ENCODE measurements at places on chromosomes 5 and 9.

DNA sequence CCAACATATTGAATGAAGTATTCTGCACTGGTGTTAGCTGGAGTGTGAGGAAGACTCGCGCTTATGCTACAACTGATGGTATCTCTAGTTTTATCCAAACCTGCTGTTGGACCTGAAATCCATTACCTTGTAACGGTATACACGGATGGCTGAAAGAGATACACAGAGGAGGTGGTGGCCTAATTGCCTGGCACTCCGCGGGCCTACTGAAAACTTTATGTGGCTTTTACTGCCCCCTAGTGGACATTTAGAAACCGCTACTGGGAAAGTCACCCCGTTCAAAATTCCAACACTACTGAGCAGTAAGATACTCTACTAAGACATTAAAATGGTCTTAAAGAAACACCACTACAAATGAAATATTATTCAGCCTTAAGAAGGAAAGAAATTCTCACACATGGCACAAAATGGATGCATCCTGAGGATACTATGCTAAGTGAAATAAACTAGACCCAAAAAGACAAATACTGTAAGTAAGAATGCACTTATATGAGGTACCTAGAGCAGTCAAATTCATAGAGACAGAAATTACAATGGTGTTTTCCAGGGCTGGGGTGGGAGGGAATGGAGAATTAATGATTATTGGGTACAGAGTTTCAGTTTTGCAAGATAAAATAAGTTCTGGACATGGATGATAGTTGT, 100.4 kb downstream of the TTLL11 start:
- DNase-seq: peak; percentile 42

- no peak for DNase-seq
Observed at GRCh38 chr5:87390075-87390474, 22.7 kb downstream of the CCNH start.

DNA sequence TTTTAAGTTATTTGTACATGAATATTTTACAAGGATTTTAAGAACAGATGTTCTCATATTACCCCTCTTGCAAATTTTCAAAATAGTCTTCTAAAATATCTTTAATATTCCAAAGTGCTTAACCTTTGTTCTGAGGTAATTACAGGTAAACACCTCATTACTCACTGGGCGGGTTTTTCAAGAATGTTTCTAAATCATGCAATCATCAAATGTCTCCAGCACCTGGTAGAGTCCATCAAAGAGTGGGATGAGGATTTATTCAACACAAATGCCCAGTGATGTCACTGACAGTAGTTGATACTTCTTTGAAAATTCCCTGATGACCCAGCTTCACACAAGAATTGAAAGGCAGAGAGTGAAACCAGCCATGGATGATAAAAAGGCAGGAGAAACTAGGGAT, 114.4 kb downstream of the SEC61B start:
- no peak for DNase-seq

DNA sequence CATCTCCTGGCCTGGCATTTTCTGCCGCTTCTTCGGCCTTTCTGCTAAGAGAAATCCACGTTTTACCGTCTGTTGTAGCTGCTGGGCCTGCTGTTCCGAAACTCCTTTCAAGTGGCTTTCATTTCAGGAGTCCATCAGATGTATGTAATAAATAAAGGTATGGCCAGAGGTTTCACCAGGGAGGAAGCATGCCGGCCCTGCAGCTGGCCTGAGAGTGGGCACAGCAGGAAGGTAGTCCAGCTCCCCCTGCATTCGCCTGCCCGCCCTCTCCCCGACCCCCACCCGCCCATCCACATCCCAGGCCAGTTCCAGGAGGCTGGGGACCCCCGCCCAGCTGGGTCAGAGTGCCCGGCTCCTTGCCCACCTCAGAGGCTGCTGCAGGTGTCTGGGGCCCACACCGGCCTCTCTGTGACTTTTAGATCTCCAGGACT, 46.4 kb upstream of the EXOC3 start:
- no peak for DNase-seq

- no peak for DNase-seq
Observed at GRCh38 chr9:87513880-87514535, 16.3 kb downstream of the DAPK1 start.

GRCh38 chr5:20683241-20683940, 695.4 kb upstream of the CDH18 start:
- no peak for DNase-seq

DNA sequence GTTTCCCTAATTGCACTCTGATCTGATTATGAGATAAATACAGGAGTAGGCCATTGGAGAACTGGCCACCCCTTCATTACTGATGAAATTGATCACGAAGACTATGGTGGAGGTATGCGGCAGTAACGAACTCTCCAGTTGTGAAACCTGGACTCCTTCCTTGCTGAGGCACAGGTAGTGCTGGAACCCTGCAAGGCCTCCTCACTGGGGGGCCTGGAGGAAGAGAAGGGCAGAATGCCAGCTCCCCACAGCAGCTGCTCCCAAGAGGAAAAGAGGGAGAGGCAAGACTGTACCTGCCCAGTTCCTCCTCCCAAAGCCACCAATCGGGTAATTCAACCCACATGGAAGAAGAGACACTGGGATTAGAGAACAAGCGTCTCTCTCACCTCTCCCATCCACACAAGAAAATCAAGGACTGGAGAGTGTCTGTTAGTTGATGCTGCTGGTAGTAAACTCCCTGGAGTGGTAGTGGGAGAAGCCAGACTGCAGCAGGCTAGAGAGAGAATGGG, 19.1 kb upstream of the TRIO start:
- no peak for DNase-seq

GRCh38 chr5:141439411-141440141, 9.3 kb downstream of the PCDHGA12 start:
- DNase-seq: no peak

GRCh38 chr5:173003360-173003759, 19.8 kb downstream of the ATP6V0E1 start:
- DNase-seq: no peak

GRCh38 chr9:111970827-111971226, 74.2 kb downstream of the UGCG start:
- no peak for DNase-seq

GRCh38 chr5:176180339-176180738, 57.9 kb upstream of the SIMC1 start:
- no peak for DNase-seq

DNA sequence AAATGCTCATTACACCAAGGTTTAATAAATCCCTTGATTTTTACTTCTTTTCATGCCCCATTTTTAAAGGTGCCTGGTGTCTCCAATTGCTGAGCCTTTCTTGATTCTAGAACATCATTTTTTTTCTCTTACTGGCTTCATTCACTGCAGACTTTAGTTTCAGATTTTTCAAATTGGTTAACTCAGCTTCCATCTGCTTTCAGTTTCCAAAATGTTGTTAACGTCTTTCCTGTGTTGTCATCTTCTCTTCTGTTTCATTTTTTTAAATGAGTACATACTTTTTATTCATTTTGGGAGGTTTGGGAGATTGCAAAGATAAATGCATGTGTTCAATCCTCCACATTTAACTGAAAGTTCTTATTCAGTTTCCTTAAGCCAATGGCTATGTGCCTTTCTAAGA, 126.4 kb upstream of the CCNG1 start:
- no peak for DNase-seq

- DNase-seq: no peak
Observed at GRCh38 chr5:53397845-53398244, 82.6 kb upstream of the FST start.

DNA sequence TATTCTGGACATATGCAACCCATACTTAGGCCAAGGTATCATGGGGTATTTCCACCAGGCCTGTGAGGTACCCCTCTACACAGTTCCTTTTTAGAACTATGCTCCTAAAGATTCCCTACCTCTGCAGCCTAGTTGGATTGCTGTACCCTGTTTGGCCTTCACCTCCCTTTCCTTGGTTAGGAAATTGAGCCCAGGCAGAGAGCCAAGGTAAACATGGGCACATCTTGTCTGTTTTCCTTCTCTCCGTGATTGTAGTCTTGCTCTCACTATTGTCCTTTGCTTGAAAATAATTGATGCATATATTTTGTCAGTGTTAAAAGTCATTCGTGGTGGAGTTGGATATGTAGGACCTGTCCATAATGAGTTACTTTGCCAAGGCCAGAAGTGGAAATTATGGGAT, 26.7 kb downstream of the BDP1 start:
- no peak for DNase-seq

GRCh38 chr5:159783726-159784247, 132.5 kb upstream of the ADRA1B start:
- no peak for DNase-seq

GRCh38 chr5:129199308-129199707, 104.8 kb downstream of the ISOC1 start:
- DNase-seq: no peak

DNA sequence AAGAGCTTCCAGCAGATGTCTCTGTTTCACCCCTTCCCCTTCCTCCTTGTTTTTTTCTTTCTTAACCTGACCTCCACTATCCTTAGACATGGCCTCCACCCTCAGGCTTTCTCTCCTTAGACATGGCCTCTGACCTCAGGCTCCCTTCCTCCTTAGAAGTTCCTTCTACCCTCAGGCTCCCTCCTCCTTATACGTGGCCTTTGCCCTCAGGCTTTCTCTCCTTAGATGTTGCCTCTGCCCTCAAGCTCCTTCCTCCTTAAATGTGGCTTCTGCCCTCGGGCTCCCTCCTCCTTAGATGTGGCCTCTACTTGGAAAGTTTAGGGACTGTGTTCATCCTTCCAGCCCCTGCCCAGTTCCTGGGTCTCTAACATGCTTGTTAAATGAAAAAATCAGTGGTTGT, 180.4 kb upstream of the S1PR3 start:
- DNase-seq: no peak

DNA sequence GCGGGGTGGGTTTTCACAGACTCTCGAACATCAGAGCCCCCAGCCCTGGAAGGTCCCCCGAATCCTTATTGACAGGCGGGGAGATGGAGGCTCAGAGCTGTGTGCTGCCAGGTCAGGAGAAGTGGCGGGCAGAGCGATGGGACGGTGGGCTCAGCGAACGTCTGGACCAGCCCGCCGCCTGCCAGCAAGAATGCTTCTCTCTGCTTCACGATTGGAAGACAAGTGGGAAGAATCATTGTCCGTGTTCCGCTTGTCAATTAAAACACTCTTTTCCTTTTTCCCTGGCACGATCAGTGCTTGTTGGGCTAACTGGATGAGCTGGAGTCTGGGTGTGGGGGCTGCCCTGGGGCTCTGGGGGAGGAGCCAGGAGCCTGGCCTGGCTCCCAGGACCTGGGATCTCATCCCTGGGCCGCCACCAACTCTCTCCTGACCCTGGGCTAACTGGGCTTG, 1.6 kb downstream of the COL5A1 start:
- no peak for DNase-seq

GRCh38 chr5:59609501-59610265, 283.8 kb downstream of the PDE4D start:
- DNase-seq: no peak

- no peak for DNase-seq
Observed at GRCh38 chr5:141853895-141854626, 24.1 kb downstream of the PCDH1 start.

- no peak for DNase-seq
Observed at GRCh38 chr5:118253225-118254061, 734.9 kb downstream of the DTWD2 start.

DNA sequence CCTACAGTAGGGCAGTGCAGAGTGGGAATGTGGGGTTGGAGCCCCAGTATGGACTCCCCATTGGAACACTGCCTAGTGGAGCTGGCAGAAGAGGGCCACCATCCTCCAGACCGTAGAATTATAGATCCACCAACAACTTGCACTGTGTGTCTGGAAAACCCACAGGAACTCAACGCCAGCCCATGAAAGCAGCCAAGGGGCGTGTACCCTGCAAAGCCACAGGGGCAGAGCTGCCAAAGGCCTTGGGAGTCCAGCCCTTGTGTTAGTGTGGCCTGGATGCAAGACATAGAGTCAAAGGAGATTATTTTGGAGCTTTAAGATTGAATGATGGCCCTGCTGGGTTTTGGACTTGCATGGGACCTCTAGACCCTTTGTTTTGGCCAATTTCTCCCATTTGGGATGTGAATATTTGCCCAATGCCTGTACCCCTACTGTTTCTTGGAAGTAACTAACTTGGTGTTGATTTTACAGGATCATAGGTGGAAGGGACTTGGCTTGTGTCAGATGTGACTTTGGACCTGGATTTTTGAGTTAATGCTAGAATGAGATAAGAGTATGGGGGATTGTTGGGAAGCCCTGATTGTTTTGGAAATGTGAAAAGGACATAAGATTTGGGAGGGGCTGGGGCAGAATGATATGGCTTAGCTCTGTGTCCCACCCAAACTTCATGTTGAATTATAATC, 266.8 kb downstream of the SEMA5A start:
- DNase-seq: no peak

GRCh38 chr9:123823194-123823947, 106.6 kb downstream of the DENND1A start:
- no peak for DNase-seq

- DNase-seq: no peak
Observed at GRCh38 chr5:143352691-143353090, 50.8 kb downstream of the NR3C1 start.

DNA sequence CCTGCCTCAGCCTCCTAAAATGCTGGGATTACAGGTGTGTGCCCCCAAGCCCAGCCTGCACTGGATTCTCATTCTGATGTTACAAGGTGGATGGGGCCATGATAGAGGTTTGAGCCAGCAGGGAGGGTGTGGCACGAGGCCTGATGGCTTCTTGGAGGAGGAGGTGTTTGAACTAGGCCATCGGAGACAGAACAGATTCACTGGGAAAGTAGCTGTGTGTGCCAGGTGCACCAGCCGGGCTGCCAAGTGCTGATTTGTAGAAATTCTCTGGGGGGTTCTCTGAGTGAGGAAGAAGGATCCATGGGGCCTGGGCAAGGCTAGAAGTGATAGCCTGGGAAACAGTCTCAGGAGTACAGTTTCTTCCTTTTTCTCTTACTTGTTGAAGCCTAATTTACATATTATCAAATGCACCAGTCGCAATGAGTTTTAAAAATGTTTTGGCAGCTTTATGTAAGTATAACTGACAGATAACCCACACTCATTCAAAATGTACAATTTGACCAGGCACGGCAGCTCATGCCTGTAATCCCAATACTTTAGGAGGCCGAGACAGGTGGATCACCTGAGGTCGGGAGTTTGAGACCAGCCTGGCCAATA, 31.1 kb upstream of the STXBP1 start:
- DNase-seq: no peak

- no peak for DNase-seq
Observed at GRCh38 chr5:176381423-176381822, 7.0 kb downstream of the NOP16 start.

- no peak for DNase-seq
Observed at GRCh38 chr5:24497591-24498157, 147.1 kb downstream of the CDH10 start.

DNA sequence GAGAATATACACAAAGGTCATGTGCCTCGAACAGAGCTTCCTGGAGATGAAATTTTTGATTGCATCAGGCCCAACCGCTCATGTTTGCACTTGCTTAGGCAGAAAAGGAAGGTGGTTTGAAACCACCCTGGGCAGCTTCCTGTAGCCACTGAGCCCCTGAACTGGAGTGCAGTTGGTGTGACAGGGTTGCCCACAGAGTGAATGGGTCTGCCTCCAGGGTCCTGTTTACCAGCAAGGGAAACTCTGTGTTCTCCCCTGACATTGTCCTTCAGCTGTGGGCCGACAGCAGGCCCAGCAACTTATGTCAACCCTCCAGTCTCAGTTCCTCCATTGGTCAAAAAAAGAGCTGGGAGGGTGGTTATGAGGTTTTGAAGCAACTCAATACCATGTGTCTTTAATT, 289.6 kb downstream of the KIF4B start:
- DNase-seq: no peak

Data from HS-5 (cell line).